Activated CD4-positive, alpha-beta memory T cell treated with anti-CD3 and anti-CD28 coated beads for 36 hours (primary cell): ENCODE measurements at places on chromosomes 3 and 15.

GRCh38 chr15:39084674-39085530 lies 496.0 kb upstream of the THBS1 start:
- no peak for DNase-seq

DNA sequence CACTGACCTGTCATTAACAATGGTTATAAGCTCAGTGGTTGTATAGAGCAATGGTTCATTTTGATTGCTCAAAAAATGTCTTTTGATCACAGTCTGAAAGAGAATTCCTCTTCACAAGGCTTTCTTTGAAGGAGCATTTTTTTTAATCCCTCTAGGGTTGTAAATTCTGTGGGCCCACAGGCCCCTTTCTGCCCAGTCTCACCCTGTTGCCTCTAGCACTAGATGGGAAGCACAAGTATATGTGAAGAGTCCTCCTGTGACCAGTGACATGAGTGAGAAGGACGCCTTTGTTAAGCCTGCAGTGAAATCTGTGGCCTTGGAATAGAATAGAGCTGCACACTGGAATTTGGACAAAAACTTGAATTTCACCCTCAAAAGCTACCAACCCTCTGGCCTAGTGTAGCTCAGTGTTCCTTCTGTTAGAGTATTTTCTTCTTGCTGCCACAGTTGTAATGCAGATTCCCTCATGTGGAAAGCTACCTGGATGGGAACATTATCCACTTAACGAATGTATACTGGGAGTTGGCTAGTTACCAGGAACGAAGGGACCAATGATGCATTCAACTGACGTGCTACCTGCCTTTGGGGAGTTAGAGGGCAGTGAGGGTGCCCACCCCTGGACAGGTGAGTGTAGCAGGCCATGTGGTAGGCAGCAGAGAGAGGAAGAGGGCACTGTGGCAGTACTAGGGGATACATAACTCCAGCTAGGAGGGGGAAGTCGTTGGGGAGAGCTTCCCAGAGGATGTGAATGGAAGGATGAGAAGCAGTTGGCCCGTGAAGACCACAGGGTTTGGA lies 28.3 kb upstream of the RYR3 start:
- DNase-seq = no peak

- no peak for DNase-seq
Observed at GRCh38 chr3:385151-385550, 188.6 kb downstream of the CHL1 start.

GRCh38 chr15:25773248-25773647 lies 89.9 kb downstream of the ATP10A start:
- DNase-seq = no peak

GRCh38 chr3:46549989-46550388 lies 16.1 kb downstream of the LRRC2 start:
- DNase-seq = no peak

- DNase-seq = no peak
Observed at GRCh38 chr3:101932326-101933068, 83.2 kb downstream of the NFKBIZ start.

DNA sequence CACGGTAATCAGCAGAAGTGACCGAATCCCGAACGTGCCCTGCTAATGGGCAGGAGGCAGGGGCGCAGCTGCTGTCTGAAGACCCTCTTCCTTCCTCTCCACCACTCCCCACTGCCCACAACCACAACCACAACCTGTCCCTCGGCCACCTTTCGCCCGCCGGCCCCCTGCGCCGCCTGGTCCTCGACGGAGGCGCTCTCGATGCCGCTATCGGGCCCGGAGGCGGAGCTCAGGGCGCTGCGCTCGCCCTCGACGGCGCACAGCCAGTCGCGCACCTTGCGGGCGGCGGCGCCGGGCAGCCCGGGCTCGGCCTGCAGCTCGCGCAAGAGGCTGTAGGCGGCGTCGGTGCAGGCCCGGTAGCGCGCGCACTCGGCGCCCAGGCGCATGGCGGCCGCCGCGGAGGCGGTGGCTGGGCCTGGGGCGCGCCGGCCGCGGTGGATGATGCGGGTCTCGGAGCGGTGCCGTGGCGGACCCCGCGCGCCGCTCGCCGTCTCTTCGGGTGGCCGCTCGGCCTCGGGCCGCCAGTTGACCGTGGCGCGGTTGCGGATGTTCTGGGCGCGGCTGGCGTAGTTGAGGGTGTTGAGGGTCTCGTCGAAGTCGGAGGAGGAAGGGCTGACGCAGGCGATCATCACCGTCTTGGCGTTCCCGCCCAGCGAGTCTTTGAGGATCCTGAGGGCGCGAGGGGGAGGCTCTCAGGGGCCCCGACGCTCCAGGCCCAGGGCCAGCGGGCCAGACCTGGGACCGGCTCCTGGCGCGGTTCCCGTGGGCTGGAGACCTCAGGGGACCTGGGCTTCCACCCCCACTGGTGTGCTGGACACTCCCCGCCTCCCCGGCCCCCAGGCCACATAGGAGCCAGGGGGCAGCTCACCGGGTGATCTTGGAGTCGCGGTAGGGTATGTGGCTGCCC lies 6.9 kb downstream of the KIF7 start:
- no peak for DNase-seq

DNA sequence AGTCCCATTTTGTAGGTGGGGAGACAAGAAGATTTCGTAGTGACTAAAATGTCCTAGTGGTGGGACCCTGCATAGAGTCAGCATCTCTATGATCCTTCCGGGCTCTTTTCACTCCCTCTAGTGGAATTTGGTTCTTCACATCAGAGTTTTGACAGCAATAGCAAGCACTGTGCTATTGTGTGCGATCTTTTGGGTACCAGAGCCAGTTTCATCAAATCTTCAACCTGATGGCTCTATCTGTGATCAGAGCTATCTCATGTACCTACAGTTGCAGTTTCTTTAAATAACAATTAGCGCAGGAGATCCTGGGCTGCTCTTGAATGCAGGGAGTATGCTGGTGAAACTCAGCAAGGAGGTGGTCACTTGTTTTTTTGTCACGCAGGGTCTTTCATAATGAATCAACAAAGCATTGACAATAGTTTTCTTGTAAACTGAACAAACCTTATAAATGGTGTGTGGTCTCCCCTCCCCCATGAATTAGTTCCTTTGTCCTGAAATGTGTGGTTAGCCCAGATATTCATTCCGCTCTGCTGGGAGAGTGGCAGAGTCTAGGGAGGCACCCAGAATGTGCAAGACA lies 257.2 kb upstream of the SOX2 start:
- DNase-seq = no peak

DNA sequence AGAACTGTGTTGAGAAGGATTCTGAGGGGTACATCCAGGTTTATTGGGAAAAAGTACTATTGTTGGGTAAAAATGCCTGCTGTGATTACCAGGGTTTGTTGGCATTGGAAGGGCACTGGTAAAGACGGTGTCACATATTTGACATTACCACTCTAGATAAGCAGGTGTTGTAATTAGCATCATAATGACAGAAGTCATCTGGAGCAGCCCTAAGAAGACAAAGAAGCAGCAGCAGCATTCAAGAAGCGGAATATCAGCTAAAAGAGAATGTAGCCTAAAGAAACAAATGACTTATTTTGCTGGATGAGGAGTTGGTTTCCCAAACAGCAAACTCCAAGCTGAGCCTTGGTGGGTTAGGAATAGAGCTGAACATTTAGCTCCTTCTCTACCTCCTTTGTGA lies 30.5 kb upstream of the ZFAND6 start:
- no peak for DNase-seq

GRCh38 chr15:50209809-50210208 lies 27.8 kb downstream of the SLC27A2 start:
- no peak for DNase-seq

DNA sequence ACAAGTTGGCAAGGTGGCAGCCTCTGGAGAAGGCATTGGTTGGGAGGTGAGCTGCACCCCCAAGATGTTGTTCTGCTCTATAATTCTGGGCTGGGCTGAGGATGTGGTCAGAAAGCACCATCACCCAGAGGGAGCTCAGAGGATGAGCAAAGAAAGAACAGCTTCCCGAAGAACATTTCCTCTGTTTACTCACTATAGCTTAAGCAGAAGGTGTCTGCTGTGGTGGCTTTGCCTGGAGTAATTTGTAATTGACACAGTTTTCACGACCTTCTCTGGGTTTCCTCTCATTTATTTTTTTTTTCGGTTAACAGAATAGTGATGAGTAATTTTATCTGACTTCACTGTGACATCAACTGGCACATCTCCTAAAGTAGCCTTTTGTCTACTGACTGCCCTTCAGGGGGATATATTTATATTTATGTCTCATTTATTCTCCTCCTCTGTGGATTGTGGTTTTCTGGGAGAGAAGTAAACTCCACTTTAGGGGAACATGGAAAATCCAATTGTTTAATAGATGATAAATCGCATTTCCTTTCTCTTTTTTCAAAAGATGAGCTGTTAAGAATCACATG lies 49.5 kb upstream of the ABHD17C start:
- no peak for DNase-seq

GRCh38 chr15:88124199-88124598 lies 132.3 kb downstream of the NTRK3 start:
- no peak for DNase-seq

DNA sequence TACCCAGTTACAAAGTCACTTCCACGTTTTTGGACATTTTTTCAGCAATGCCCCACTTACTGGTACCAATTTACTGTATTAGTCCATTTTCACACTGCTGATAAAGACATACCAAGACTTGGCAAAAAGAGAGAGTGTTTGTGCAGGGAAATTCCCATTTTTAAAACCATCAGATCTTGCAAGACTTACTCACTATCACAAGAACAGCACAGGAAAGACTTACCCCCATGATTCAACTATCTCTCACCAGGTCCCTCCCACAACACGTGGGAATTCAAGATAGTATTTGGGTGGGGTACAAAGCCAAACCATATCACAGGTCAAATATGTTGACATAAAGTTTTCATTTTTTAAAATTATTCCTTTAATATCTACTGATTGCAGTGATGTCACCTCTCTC lies 16.2 kb upstream of the ABI3BP start:
- no peak for DNase-seq

GRCh38 chr3:187274977-187275338 lies 16.6 kb downstream of the MASP1 start:
- DNase-seq = no peak

GRCh38 chr3:23740517-23740965 lies 65.2 kb upstream of the UBE2E1 start:
- peak; percentile 74 for DNase-seq

- DNase-seq = no peak
Observed at GRCh38 chr3:42756681-42757213, 16.3 kb downstream of the CCDC13 start.

DNA sequence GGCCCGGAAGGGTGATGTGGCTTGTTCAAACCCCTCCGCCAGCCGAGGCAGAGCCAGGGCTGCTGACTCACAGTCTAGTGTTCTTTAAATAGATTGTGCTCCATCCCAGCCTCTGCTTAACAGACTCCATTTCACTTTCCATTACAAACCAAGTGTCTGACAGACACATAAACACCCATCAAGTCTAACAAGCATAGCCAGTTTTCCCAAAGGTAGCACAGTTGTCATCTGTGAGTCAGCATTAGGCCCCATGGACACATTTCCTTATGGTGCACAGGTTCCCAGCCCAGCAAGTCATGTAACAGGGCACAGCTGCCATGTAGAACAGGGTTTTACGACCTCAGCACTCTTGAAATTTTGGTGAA lies 109.9 kb upstream of the RAP2B start:
- no peak for DNase-seq

DNA sequence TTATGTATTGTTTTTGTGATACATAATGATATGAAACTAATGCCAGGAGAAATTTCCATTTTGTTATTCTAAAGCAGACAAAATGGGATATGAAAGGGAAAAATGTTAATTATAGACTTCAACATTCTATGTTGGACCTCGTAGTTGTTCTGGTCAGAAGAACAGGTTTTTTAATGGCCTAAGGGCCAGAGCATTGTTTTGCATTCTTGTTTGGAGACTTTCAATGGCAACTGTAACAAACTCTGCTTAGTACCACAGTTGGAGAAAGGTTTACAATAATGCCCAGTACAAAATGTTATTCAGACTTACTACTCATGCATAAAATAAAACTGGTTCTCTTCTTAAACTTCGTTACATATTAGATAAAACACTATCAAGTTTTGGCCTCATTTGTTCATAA lies 12.2 kb downstream of the PPARG start:
- no peak for DNase-seq

DNA sequence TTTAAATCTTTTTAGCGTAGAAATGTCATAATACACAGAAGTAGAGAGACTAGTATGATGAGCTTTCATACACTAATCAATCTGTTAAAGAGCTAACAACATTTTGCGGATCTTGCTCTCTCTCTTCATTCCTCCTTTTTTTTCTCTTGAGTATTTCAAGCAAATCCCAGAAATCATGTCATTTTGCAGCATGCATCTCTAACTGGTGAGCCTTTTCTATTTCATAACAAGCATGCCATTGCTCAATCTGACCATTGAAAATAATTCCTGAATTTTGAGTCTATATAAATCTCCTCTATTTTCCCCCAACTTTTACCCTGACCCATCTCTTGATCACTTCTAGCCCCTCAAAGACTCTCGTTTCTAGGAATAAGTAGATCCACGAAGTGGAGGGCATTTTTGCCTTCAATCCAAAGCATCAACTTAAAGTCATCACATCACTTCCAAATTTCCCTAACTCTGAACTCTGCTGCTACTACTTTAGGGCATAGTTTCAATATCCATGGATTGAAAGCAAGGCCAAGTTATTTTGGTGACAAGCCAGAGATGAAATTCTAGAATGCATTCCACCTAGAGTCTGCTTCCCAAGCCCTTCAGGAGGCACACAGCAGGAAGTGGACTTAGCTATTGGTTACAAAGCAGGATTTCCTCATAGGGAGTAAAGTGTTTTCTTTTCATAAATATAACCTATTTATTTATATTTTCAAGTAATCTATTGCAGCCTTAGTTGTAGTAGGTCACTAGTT lies 253.5 kb upstream of the ZPLD1 start:
- no peak for DNase-seq

DNA sequence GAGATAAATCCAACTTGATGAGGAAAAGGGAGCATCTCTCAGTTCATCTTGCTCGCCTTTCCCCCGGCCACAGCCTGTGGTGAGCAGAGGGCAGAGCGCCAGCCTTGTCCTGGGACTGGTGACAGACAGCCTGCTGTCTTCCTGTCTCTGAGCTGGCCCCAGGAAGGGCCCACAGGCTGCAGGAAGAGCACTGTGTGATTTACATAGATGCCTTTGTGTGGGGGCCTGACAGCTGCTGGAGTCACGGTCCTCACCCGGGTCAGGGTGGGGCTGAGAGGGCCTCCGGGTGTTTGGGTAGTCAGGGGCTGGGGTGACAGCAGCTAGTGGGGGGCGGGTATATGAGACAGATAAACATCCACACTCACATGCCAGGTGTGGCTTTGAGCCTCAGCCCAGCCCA lies 29.3 kb downstream of the PLA2G4D start:
- no peak for DNase-seq

GRCh38 chr15:63605816-63606215 lies 8.6 kb downstream of the FBXL22 start:
- DNase-seq = peak; percentile 85

GRCh38 chr3:16033889-16034687 lies 140.4 kb upstream of the GALNT15 start:
- no peak for DNase-seq

GRCh38 chr3:171522651-171523050 lies 62.4 kb upstream of the TNIK start:
- DNase-seq = no peak

DNA sequence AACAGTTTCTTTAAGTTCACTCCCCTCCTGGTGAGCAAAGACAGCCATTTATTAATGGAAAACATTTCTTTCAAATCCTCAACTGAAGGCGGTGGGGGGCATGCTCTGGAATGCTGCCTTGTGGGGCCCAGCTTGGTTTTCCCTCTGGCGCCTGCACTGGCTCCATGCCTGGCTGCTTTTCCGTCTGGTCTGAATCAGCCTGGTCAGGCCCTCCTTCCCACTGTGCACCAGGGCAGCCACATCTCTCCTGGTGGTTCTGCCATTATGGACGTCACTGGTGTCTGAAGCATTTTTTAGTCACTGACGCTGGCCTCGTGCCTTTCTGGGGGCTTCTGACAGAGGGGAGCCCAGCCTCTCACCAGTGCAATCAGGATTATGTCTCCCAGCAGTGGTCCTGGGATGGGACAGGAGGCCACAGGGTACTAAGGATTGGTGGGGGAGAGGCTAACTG lies 57.6 kb upstream of the APEH start:
- no peak for DNase-seq
